ENCODE measurements at places on chromosomes 3 and 15.

- DNase-seq = no peak
Measured at GRCh38 chr3:126488185-126488584, 12.5 kb upstream of the ZXDC start.

DNA sequence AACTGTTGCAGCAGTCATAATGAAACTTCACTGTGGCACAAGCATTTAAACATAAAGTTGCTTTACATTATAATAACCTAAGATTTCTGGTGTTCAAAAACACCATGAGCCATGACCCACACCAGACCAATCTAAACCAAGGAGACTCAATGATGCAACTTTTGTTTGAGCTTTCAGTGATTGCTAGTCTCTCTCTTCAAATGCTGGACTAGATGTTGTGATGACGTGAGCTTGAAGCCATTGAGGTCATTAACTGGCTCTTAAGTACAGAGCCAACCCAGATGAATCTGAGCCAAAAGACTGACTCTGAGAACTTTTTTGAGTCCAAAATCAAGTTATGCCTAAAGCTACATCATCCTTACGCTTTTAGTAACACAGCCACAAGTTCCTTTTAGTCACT, 36.5 kb downstream of the ATR start:
- no peak for DNase-seq

GRCh38 chr3:111803123-111803593, 55.9 kb upstream of the PHLDB2 start:
- no peak for DNase-seq

GRCh38 chr3:141858312-141858711, 18.1 kb upstream of the ATP1B3 start:
- DNase-seq = no peak

GRCh38 chr3:109642025-109642424, 304.7 kb upstream of the DPPA4 start:
- no peak for DNase-seq

All from effector CD4-positive, alpha-beta T cell (primary cell).